ENCODE measurements at places on chromosomes 13 and 19. TPM values are rescaled to one million over a fixed set of nuclear protein-coding genes. Genes with fewer than 3 reads are reported as not detected.

- no peaks in the 10 kb centered on the region for H3K27me3 ChIP-seq
- H3K4me3 ChIP-seq: no peak overlapping the region
- no peak for DNase-seq
- no peak overlapping the region for H3K27ac ChIP-seq
- peaks cover 1% of the 10 kb centered on the region for H3K4me1 ChIP-seq
Observed at GRCh38 chr19:5894704-5895349, 8.8 kb downstream of the NDUFA11 start.

- no peak overlapping the region for H3K4me3 ChIP-seq
- H3K27me3 ChIP-seq: no peaks in the 10 kb centered on the region
- peak overlapping the region; percentile 26 for H3K27ac ChIP-seq
Observed at GRCh38 chr19:41904118-41904870, 21.3 kb downstream of the ARHGEF1 start.

DNA sequence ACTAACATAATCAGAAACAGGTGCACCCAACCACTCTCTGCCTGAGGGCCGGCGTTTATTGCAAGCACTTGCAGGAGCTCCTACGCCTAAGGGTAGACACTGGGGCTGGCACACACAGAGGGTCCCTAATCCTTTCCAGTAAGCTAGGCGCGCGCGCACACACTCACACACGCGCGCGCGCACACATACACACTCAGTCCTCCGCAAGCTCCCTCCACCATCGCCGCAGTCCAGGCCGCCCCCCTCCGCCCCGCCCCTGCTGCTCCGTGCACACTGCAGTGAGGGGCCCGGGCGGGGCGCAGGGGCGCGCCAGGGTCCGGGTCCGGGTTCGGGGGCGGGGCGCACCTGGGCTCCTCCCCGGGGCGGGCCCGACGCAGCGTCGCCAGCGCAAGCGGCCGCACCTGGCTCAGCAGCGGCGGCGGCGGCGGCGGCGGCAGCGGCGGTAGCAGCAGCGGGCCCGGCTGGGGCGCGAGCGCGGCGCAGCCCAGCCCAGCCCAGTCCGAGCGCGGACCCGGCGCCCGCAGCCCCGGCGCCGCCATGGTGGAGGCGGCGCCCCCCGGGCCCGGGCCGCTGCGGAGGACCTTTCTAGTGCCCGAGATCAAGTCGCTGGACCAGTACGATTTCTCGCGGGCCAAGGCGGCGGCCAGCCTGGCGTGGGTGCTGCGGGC is at the start of gene CAMSAP3:
TSS of gene CAMSAP3 (plus strand) at position 398 of the 668 bp plus-strand sequence. CDS start at position 538, 140 bp downstream.
- peak; percentile 47 for DNase-seq
- H3K27ac ChIP-seq: no peak within 1 kb of the TSS

GRCh38 chr13:65026505-65026904 is 2203.6 kb downstream of the PCDH9 start:
- no peaks in the 10 kb centered on the region for H3K4me1 ChIP-seq
- no peaks in the 10 kb centered on the region for H3K27me3 ChIP-seq
- no peak for DNase-seq
- H3K27ac ChIP-seq: no peak overlapping the region
- H3K4me3 ChIP-seq: no peak overlapping the region
- H3K36me3 ChIP-seq: no peaks in the 10 kb centered on the region

DNA sequence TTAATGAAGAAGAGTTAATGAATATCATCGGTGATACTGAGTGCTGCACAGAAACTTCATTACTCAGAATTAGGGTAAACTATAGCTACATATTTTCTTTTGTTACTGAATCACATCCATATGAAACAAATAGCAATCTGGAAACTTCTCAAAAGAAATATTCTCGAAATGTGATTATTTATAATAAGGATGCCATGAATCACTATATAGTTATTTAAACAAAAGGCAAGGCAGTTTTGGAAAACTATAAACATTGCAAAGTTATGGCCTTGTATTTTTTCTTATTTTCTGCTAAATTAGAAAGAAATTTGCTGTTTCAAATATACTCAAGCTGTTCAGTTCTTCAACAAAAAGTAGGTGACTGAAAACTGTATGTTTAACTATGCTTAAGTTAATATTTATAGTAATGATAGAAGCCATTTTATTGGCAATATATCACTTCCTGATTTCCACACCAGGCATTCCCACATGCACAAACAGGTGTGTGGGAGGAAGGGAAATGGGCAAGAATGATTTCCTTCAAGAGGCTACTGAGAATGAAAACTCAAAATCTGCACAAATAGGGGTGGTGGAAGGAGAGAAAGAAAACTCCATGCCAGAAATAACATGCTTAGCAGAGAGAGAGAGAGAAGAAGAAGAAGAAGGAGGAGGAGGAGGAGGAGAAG is 74.5 kb upstream of the FRY start:
- H3K27me3 ChIP-seq: peaks cover 12% of the 10 kb centered on the region
- no peaks in the 10 kb centered on the region for H3K36me3 ChIP-seq
- no peaks in the 10 kb centered on the region for H3K4me1 ChIP-seq
- no peak overlapping the region for H3K4me3 ChIP-seq

GRCh38 chr19:42176649-42176989 is 40.9 kb downstream of the DEDD2 start:
- no peak overlapping the region for H3K27ac ChIP-seq
- no peaks in the 10 kb centered on the region for H3K36me3 ChIP-seq
- H3K27me3 ChIP-seq: peaks cover 29% of the 10 kb centered on the region
- H3K4me3 ChIP-seq: peak overlapping the region; percentile 78
- H3K4me1 ChIP-seq: peaks cover 15% of the 10 kb centered on the region

GRCh38 chr13:49563516-49563915 is 21.8 kb downstream of the RCBTB1 start:
- no peak overlapping the region for H3K27ac ChIP-seq
- no peaks in the 10 kb centered on the region for H3K27me3 ChIP-seq
- no peak overlapping the region for H3K4me3 ChIP-seq
- H3K4me1 ChIP-seq: peaks cover 11% of the 10 kb centered on the region
- no peak for DNase-seq

DNA sequence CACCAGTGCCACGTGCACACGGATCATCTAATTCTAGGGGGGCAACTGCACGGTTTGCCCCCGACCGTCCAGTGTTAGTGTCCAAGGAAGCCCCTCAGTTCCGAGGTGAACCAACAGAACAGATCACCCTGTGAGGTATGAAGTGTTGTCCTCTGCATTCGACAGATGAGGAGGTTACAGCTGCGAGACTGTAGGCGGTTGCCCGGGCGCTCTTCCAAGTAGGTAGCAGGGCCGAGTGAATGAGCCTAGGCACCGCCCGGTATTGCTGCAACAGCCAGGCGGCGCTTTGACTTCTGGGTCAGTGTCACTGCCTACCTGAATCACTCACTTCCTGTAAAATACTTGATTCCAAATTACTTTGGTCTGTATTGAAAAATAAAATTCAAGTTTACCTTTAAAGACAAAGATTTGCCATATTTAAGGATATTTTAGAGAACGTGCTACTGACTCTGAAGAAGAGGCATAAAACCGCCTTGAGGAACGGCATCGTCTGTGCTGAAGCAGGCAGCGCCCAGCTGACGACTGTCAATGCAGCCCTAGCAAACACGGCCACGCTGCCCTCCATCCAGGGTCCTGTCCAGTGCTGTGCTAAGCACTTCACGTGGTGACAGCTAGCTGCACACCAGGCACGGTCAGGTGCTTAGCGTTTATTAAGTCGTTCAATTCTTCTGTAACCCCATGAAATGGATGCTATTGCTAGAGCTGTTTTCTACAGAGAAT is 19.3 kb upstream of the RASA3 start:
- no peak overlapping the region for H3K4me3 ChIP-seq
- H3K36me3 ChIP-seq: no peaks in the 10 kb centered on the region
- DNase-seq: no peak

- no peaks in the 10 kb centered on the region for H3K4me1 ChIP-seq
- DNase-seq: no peak
- no peak overlapping the region for H3K27ac ChIP-seq
Observed at GRCh38 chr13:86862137-86862536, 809.0 kb upstream of the SLITRK5 start.

- DNase-seq: no peak
- no peak overlapping the region for H3K4me3 ChIP-seq
- peaks cover 34% of the 10 kb centered on the region for H3K4me1 ChIP-seq
- H3K27ac ChIP-seq: no peak overlapping the region
- peaks cover 47% of the 10 kb centered on the region for H3K27me3 ChIP-seq
Observed at GRCh38 chr19:45400192-45400591, 4.7 kb downstream of the PPP1R13L start.

- H3K36me3 ChIP-seq: no peaks in the 10 kb centered on the region
- H3K27me3 ChIP-seq: peaks cover 6% of the 10 kb centered on the region
- no peak for DNase-seq
Observed at GRCh38 chr13:39132286-39133230, 94.3 kb downstream of the NHLRC3 start.

- H3K36me3 ChIP-seq: no peaks in the 10 kb centered on the region
- no peaks in the 10 kb centered on the region for H3K27me3 ChIP-seq
- no peak for DNase-seq
- H3K27ac ChIP-seq: no peak overlapping the region
- H3K4me3 ChIP-seq: no peak overlapping the region
Observed at GRCh38 chr13:103517066-103517767, 451.0 kb upstream of the SLC10A2 start.

- H3K27me3 ChIP-seq: no peaks in the 10 kb centered on the region
- H3K4me3 ChIP-seq: no peak overlapping the region
- H3K36me3 ChIP-seq: no peaks in the 10 kb centered on the region
- H3K4me1 ChIP-seq: no peaks in the 10 kb centered on the region
Observed at GRCh38 chr13:90430127-90430526, 917.4 kb upstream of the MIR17HG start.

GRCh38 chr13:97266772-97267417 is 44.8 kb downstream of the MBNL2 start:
- H3K36me3 ChIP-seq: no peaks in the 10 kb centered on the region
- H3K27ac ChIP-seq: no peak overlapping the region
- H3K4me1 ChIP-seq: peaks cover 8% of the 10 kb centered on the region
- no peak overlapping the region for H3K4me3 ChIP-seq
- no peak for DNase-seq
- H3K27me3 ChIP-seq: no peaks in the 10 kb centered on the region

GRCh38 chr19:57830071-57830602 is at the start of gene ZNF587B:
TSS of gene ZNF587B (plus strand) at chr19:57830299. CDS start at chr19:57830529, 230 bp downstream.
- peaks cover 4% of the 10 kb centered on the region for H3K4me1 ChIP-seq
- no peaks in the 10 kb centered on the region for H3K27me3 ChIP-seq
- H3K4me3 ChIP-seq: no peak within 1 kb of the TSS
- peak; percentile 40 for DNase-seq
- peaks cover 49% of the 10 kb centered on the region for H3K36me3 ChIP-seq

DNA sequence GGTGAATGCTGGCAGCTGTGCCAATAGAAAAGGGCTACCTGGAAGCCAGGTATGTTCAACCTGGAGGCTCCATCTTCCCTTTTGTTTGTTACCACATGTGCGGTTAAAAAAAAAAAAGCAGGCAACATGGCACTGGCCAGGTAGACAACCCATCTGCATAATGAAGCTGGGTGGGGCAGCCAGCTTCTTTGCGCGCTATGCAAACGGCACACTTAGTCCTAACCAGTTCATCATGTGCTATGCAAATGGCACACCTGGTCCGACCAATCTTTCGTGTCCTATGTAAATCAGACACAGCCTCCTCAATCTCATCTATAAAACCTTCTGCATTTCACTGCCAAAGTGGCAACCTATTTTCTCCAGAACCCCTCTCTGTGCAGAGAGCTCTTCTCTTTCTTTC is 11.3 kb upstream of the IGSF23 start:
- no peak for DNase-seq
- H3K4me3 ChIP-seq: no peak overlapping the region
- no peaks in the 10 kb centered on the region for H3K36me3 ChIP-seq
- peaks cover 3% of the 10 kb centered on the region for H3K4me1 ChIP-seq
- H3K27ac ChIP-seq: no peak overlapping the region

- no peaks in the 10 kb centered on the region for H3K27me3 ChIP-seq
- H3K36me3 ChIP-seq: peaks cover 96% of the 10 kb centered on the region
- no peaks in the 10 kb centered on the region for H3K4me1 ChIP-seq
- no peak overlapping the region for H3K27ac ChIP-seq
Observed at GRCh38 chr19:53076984-53077383, 26.2 kb downstream of the ZNF160 start.

DNA sequence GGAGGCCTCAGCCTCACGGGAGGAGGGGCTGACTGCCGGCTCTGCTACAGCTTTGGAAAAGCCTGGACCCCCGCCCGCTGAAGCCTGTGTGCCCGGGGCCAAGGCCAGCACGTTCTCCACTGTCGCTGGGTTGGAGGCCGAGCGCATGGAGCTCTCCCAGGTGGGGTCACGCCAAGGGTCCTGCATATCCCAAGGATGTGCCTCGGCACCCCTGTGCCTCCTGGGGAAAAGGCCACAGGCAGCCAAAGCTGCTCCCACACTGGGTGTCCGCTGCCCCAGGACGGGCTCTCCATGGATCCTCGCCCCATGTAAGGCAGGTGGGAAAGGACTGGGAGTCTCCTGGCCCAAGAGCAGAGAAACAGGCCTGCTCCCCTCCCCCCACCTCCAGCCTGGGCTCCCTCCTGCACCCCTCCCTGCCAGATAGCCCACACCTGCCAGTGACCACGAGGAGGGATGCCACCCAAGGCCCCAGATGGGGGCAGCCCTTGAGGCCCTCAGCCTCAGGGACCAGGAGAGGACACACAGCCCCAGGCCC is 64.0 kb downstream of the MLLT1 start:
- H3K4me3 ChIP-seq: no peak overlapping the region
- H3K36me3 ChIP-seq: peaks cover 5% of the 10 kb centered on the region
- no peaks in the 10 kb centered on the region for H3K27me3 ChIP-seq
- no peak for DNase-seq

GRCh38 chr13:45365558-45365885 is 24.5 kb upstream of the TPT1 start:
- peak overlapping the region; percentile 48 for H3K27ac ChIP-seq
- peaks cover 46% of the 10 kb centered on the region for H3K36me3 ChIP-seq
- no peak overlapping the region for H3K4me3 ChIP-seq

DNA sequence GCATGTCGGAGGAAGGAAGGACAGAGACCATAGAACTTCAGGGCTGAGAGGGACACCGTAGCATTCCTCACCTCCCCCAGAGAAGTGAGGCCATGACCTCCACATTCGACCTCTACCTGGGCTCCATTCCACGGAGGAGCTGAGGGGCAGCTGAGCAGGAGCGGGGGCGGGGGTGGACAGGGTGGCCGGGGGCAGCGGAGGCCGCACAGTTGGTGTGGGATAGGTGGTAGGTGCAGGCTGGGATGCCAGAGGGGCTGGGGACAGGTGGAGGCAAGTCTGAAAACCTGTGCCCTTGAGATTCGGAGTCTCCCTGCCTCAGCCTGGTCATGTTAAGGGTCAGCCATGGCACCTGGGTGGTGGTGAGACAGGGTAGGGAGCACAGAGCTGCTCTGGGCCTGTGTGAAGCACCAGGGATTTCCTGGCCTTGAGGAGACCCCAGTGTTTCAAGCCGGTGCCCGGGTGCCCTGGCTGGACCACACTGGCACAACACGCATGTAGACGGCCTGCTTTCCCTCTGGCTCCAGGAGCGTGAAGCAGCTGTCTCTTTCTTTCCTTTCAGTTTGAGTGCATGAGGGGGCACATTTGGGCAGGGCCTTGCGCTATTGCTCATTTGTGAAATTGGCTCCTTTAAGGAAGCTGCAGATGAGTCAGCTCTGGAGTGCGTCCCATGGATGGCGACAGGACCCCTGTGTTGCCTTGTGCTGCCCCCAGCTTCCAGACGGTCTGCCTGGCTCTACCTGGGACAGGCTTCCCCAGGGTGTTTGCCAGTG is 51.8 kb downstream of the TSSK6 start:
- no peaks in the 10 kb centered on the region for H3K27me3 ChIP-seq
- no peak overlapping the region for H3K4me3 ChIP-seq
- no peak for DNase-seq
- H3K4me1 ChIP-seq: peaks cover 76% of the 10 kb centered on the region

Gene LILRA5
- not detected for total RNA-seq

Gene GRIK5
- total RNA-seq: 0.37 TPM

Gene NANOS3
- total RNA-seq: 0.60 TPM

Gene CGB8
- total RNA-seq: not detected

Gene CEACAM20
- not detected for total RNA-seq

All from activated CD8-positive, alpha-beta T cell treated with anti-CD3 and anti-CD28 coated beads, Interleukin-2, amount 10 ng/mL, durations not matched to agents 7 days and 5 days (primary cell).